ENCODE measurements at places on chromosomes 4 and X.

- DNase-seq: peak; percentile 20
Observed at GRCh38 chr4:87589531-87589930, 18.8 kb upstream of the DSPP start.

- DNase-seq: no peak
Observed at GRCh38 chr4:47835494-47835893, 2.4 kb downstream of the CORIN start.

DNA sequence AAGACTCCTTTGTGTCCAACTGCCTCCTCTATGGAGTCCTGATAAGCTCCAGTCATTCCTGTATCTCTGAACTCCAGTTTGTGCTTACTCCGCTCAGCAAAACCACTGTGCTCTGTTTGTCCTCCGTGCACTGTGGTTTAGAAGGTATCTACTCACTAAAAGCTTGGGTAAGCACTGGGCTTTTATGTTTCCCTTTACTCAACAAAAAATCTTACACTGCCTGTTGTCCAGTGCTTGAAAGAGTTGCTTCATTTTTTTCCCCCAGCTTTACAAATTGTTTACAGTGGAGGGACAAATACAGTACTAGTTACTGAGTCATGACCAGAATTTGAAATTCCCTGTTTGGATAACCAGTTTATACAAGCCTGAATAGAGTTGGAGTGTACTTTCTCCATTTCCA, 545.3 kb upstream of the FAT1 start:
- no peak for DNase-seq

DNA sequence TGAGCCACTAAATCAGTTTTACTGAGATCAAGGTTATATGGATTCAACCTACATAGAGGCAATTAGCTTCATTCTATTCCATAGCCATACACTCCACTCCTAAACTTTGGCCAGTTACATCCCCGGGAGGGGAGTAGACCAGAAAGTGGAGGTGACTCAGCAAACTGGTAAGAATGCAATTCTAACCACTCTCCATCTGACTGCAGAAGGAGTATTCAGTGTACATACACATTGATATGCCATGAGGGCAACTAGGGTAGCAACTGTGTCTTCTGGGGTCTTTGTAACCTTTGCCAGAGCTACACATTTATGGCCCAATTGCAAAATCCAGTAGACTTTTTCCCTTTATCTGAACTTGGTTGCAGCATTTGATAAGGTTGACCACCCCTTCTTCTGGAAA, 7.6 kb downstream of the SLC25A43 start:
- no peak for DNase-seq

GRCh38 chr4:80492761-80493160, 157.2 kb downstream of the CFAP299 start:
- DNase-seq: no peak

DNA sequence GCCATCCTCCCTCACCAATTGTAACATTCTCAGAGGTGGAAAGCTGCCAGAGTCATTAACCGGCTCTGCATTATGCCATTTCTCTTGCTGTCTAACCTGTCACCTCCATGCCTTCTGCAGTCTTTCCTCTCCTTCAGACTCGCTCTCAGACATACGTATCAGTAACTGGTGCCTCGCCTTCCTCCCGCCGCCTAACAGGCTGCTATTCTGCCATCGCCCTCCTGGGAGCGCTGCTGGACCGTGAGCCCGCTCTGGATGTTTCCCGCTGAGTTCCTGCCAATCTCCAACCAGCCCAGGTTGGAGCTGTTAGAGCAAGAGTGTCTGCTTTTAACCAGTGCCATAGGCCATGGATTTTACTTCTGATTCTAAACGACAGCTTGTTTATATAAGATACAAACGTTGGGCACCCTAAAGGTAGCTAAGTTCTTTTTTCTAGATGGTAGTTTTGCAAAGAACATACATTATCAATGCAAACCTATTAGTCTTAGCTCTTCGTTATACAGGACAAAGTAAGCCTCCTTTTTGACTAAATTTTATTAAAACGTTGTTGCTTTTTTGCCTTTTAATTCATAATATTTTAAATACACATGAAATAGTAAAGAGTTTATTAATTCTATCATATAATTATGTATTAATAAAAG, 59.5 kb upstream of the NEIL3 start:
- no peak for DNase-seq

DNA sequence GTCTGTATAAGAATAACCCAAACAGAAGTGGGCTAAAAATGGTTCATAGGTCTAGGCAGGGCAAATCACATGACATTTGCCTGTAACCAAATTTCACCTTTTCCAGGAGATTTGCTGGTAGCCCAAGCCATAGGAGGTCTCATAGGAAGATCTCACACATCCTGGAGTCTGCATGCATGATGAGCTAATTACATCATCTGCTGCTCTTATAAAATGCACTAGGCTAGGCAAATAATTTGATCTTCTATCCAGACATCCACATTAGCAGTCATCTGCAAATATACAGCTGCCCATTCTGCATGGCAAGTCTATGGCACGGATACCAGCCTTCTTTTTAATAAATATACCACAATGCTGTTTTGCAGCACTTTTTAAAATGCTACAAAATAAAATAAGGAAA, 87.2 kb downstream of the MAPK10 start:
- no peak for DNase-seq
